Temporal lobe (tissue), 4 donors: ENCODE measurements at places on chromosomes 1 and 21. TPM values are rescaled to one million over a fixed set of nuclear protein-coding genes. Genes with fewer than 3 reads are reported as not detected.

Gene MAB21L3
- under 0.01 TPM for total RNA-seq

Gene EVI5
- 43.5 TPM for total RNA-seq

Gene VSIG8
- not detected for total RNA-seq

Gene CCDC17
- 0.25 TPM for total RNA-seq

Gene PLEKHN1
- total RNA-seq: not detected

Gene GJA4
- 2.2 TPM for total RNA-seq

Gene C1QC
- total RNA-seq: 5.2 TPM

Gene TAL1
- 2.7 TPM for total RNA-seq

Gene ISG20L2
- 5.9 TPM for total RNA-seq

Gene HMCN1
- total RNA-seq: 2.7 TPM

Gene UBIAD1
- total RNA-seq: 13.3 TPM

Gene BTBD8
- total RNA-seq: 51.9 TPM

Gene LRRC52
- not detected for total RNA-seq

Gene PIGR
- total RNA-seq: under 0.01 TPM

Gene B3GALT5
- 0.74 TPM for total RNA-seq

Gene FMOD
- total RNA-seq: 2.2 TPM

Gene SPRR2A
- total RNA-seq: not detected

Gene MSH4
- total RNA-seq: 0.98 TPM

Gene PRKAB2
- total RNA-seq: 48.9 TPM

Gene ATF3
- total RNA-seq: 2.2 TPM

Gene CACNA1S
- under 0.01 TPM for total RNA-seq

Gene ACTL8
- not detected for total RNA-seq

Gene EVA1C
- 1.5 TPM for total RNA-seq

Gene KIF26B
- 19.7 TPM for total RNA-seq

Gene ADGRB2
- total RNA-seq: 60.2 TPM

Gene SDE2
- 21.6 TPM for total RNA-seq

Gene RNU1-3
- total RNA-seq: 73,230 TPM

Gene TMOD4
- not detected for total RNA-seq

Gene USH2A
- total RNA-seq: under 0.01 TPM

Gene SPRR2G
- total RNA-seq: not detected

Gene FAM78B
- 6.6 TPM for total RNA-seq

Gene RCAN3
- 13.0 TPM for total RNA-seq

Gene LPAR3
- 0.74 TPM for total RNA-seq

Gene TNFSF4
- 0.74 TPM for total RNA-seq

Gene DCAF8
- total RNA-seq: 47.9 TPM

Gene ANGPTL3
- total RNA-seq: not detected

Gene TRIM17
- 2.2 TPM for total RNA-seq

Gene SPATC1L
- total RNA-seq: 6.1 TPM

Gene TNFRSF4
- total RNA-seq: not detected

Gene CFAP45
- total RNA-seq: 0.74 TPM

Gene TOR3A
- total RNA-seq: 23.1 TPM

Gene MTHFR
- 20.7 TPM for total RNA-seq

Gene HES4
- 20.7 TPM for total RNA-seq

Gene ZNF436
- 73.0 TPM for total RNA-seq

Gene DNAI4
- 9.6 TPM for total RNA-seq

Gene WNT3A
- not detected for total RNA-seq

Gene LCE1C
- not detected for total RNA-seq

Gene LHX8
- under 0.01 TPM for total RNA-seq

Gene TRMT13
- 24.6 TPM for total RNA-seq

Gene SELL
- 0.49 TPM for total RNA-seq

Gene CD52
- not detected for total RNA-seq

Gene PLEKHA6
- total RNA-seq: 10.3 TPM

Gene GUCA2A
- not detected for total RNA-seq

Gene OR2M3
- total RNA-seq: under 0.01 TPM

Gene PLA2G5
- 0.49 TPM for total RNA-seq

Gene LCE2A
- not detected for total RNA-seq

Gene FCRL2
- total RNA-seq: 0.25 TPM
